ENCODE measurements at places on chromosomes 2 and 18.

DNA sequence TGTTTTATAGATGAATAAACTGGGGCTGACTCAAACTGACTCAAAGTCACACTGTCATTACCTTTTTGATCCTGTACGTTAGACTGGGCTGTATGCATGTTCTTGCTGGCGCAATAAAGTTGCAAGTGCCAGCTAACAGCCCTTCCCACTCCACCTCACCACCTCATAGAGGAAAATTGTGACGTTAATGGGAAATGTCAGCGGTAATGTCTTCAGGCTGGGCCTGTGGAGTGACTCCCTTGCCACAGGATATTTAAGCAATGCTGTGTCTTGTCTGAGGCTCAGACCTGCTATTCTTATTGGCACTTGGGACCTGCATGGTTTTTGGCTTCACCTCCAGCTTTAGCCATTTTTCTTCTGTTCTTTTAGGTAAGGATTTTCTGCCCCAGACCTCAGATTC lies 25.2 kb upstream of the CASP10 start:
- DNase-seq: no peak

DNA sequence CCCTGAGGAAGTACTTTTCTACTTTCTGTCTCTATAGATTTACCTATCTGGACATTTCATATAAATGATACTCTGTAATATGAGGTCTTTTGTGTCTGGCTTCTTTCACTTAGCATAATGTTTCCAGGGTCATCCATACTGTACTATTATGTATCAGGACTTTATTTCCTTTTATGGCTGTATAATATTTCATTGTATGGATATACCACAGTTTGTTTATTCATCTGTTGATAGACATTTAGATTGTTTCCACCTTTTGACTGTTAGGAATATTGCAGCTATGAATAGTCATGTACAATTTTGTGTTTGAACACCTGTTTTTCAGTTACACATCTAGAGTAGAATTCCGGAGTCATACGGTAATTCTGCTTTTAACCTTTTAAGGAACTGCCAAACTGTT lies 73.8 kb downstream of the TMEM185B start:
- DNase-seq: no peak

DNA sequence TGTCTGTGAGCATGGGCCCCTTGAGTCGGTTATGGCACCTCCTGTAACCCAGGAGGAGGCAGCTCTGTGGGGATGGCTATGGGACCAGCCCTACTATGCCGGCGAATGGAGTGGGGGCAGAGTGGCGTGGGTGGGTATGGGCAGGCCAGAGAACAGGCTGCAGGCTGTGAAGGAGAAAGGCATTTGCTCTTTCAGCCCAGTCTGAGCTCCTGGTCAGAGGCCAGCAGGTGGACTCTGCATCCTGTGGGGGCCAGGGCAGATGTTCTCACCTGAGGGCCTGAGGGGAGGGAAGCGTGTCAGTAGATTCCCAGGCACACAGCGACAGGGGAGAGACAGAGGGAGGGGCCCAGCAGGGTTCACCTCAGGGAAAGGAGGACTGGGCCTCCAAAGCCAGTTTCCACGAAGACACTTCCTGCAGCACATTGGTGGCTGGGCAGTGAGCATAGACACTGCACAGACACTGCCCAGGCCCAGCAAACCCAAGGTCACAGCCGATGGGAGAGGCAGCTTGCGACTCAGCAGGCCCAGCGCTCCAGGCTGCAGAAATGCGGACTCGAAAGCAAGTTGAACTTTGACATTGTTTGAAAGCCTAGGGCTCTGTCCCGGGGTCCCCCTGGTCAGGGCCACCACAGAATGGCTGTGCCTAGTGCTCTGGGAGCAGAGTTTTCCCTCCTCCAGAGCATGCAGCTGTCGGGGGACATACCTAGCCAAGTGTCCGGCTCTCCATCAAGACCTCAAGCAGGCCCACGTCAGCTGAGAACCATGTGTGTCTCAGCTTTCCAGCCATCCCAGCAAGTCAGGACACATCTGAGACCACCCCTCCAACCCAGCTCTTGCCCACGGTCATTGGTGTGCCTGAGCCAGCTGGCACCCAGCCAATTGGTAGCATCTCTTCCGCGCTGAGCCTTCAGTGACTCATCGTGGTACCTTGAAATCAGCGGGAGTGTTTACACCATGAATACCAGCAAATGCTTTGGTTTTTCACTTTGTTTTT lies 53.8 kb downstream of the TGOLN2 start:
- DNase-seq: no peak

DNA sequence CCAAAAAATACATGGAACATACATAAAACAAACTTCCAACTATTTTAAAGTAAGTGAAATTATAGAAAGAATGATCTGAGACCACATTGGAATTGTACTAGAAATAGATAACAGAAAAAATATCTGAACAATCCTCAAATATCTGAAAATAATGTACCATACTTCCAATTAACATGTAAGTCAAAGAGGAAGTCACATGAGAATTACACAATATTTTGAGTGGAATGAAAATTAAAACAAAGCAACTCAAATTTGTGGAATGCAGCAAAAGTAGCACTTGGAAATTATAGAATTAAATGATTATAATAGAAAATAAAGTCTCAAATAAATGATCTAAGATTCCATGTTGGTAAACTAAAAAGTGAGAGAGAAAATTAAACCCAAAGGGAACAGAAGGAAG lies 38.3 kb upstream of the CTIF start:
- no peak for DNase-seq

- no peak for DNase-seq
These were observed 9.4 kb downstream of the CTIF start for GRCh38 chr18:48548011-48548771.

DNA sequence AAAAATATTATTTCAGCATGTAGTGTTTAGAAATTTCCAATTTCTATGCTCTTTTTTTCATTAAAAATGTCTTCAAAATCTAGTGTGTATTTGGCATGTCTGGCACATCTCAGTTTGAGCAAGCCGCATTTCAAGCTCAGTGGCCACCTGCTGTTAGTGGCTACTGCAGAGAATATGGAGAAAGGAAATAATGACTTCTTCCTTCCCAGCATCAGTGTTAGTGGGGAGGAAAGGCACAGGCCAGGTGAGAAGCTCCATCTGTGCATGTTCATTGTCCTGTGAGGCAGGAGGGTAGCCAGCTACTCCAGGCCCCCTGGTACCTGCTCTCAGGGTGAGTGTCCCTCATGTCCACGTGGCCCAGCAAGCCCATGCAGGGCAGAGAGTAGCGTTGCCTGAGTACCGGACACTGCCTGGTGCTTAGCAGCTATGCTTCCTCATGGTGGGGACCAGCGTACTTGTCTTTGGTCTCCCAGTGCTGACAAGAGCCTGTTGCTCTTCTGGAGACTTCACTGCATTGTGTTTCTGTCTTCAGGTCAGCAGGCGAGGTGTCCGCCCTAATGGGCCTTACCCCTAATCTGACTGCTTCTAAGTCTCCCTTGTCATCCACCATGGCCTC lies 67.4 kb upstream of the CHMP1B start:
- no peak for DNase-seq

DNA sequence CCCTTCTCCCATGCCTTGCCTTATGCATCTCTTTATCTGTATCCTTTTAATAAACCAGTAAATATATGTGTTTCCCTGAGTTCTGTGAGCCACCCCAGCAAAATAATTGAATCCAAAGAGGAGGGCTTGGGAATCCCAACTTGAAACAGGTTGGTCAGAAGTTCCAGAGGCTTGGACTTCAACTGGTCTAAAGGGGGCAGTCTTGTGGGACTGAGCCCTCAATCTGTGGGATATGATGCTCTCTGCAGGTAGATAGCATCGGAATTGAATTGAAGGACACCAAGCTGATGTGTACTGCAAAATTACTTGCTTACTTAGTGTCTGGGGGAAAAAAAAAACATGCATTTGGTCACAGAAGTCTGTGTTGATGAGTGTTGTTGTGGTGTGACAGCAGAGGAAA lies 1033.5 kb upstream of the TMEFF2 start:
- DNase-seq: no peak

- no peak for DNase-seq
These were observed 564.9 kb upstream of the MEX3C start for GRCh38 chr18:51762373-51762772.

DNA sequence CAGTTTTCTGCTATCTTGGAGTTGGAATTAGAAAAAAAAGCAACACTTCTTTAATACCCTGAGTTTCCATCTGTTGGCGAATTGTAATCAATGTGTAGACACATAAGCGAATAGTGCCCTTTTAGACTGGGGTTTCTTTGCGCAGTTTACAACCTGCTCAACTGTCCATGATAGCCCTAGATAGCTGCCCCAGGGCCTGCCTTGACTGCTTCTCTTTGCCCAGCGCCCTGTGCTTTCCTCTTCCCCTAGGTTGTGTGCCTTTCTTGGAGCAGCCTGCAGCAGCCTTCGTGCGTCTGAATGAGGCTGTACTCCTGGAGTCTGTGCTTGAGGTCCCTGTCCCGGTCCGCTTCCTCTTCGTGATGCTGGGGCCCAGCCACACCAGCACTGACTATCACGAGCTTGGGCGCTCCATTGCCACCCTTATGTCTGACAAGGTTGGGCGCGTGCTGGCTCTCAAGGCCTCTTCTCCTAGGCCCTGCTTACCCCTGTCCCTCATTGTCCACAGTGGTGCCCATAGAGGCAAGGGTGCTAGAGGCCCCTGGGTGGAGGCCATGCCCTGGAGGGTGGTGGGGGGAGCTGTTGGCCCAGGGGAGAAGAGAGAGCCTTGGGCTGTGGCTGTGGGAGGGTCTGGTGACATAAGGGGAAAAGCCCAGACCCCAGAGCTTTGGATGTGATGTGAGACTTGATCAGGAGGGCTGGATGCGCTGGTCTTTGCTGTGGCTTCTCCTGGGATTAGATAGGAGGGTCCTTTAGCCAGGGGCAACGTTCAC lies 6.9 kb downstream of the SLC4A3 start:
- DNase-seq: no peak

DNA sequence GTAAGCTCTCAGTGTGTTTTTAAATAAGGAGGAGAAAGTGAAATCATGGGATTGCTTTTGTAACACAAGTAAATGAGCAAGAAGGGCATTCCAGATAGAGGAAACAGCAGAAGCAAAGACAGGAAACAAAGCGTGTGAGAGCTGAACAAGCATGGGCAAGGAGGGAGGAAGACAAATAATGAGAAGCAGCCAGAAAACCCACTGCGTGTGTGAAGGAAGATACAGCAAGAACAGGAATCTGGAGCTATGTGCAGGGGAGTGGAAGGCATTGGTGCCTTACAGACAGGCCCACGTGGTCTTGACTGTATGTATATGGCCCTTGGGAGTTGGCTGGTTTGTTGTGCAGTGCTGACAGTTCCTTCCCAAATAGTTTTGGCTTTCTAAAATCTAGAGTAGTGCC lies 88.6 kb downstream of the AAK1 start:
- no peak for DNase-seq

- DNase-seq: no peak
These were observed 220.6 kb upstream of the LRRTM1 start for GRCh38 chr2:80525152-80525551.

DNA sequence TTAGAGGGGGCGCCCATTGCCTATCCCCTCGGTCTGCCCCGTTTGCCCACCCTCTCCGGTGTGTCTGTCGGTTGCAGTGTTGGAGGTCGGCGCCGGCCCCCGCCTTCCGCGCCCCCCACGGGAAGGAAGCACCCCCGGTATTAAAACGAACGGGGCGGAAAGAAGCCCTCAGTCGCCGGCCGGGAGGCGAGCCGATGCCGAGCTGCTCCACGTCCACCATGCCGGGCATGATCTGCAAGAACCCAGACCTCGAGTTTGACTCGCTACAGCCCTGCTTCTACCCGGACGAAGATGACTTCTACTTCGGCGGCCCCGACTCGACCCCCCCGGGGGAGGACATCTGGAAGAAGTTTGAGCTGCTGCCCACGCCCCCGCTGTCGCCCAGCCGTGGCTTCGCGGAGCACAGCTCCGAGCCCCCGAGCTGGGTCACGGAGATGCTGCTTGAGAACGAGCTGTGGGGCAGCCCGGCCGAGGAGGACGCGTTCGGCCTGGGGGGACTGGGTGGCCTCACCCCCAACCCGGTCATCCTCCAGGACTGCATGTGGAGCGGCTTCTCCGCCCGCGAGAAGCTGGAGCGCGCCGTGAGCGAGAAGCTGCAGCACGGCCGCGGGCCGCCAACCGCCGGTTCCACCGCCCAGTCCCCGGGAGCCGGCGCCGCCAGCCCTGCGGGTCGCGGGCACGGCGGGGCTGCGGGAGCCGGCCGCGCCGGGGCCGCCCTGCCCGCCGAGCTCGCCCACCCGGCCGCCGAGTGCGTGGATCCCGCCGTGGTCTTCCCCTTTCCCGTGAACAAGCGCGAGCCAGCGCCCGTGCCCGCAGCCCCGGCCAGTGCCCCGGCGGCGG lies 1.7 kb downstream of the MYCN start:
- DNase-seq: no peak

- DNase-seq: no peak
These were observed 8.1 kb upstream of the CCL20 start for GRCh38 chr2:227805578-227805977.

- no peak for DNase-seq
These were observed 298.4 kb upstream of the MMADHC start for GRCh38 chr2:149885946-149886345.

DNA sequence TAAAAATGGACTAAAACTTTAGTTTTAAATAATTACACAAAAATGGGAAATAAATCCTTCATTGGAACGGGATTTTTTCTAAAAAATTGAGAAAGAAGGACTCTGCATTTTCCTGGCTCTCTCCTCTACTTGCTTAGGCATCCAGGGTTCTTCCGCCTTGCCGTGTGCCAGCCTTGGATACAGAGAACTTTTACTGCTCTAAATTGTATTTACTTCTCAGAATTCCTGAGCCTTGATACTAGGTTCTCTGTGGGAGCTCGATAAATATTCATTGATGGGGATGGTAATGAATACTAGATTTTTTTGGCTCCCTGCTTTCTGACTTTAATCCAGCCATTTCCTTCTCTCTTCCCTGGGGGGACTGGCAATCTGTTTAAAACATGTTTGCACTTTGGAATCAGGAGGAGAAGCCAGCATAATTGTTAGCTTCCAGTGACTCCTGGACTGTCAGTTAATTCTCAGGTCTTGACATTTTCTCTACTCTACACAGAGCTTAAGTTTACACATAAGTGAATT lies 746.1 kb upstream of the LRRTM1 start:
- DNase-seq: no peak

- no peak for DNase-seq
These were observed 148.2 kb upstream of the ITGA4 start for GRCh38 chr2:181308766-181309515.

DNA sequence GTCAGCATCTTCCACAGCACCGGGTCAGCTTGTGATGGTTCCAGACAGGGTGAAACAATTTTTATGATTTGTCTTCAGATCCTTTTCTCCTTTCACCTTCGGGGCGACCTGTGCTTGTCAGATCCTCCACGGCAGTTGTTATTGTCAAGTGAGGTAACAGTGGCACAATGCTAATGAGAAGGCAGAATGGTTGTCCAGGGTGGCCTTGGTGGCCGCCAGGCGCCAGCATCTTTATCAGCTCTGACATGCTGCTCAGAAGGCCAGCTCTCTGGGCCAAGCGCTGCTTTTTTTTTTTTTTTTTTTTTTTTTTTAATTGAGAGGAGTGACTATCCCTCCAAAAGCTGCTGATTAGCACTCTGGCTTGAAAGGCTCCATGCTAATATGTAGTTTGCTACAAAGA lies 52.3 kb upstream of the MGAT5 start:
- no peak for DNase-seq

- no peak for DNase-seq
These were observed 3.9 kb upstream of the CYTIP start for GRCh38 chr2:157447741-157448140.
